ENCODE measurements at places on chromosomes 2 and 18.

DNA sequence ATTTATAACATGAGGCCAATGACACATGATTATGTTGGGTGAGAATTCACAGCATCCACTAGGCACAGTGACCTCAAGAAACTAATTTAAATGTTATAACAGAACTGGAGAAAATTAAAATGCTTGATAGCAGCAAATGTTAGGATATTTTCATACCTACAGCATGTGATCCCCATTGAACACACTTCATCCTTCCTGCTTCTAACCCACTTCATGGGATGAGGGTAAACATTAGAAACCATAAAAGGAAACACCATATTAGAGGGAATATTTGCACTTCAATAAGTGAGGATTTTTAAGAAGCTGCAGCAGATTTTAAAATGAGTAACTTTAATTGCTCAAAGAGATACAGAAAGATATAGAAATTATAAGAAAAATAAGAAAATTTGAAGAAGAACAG, 117.1 kb downstream of the FSHR start:
- no peak for DNase-seq

DNA sequence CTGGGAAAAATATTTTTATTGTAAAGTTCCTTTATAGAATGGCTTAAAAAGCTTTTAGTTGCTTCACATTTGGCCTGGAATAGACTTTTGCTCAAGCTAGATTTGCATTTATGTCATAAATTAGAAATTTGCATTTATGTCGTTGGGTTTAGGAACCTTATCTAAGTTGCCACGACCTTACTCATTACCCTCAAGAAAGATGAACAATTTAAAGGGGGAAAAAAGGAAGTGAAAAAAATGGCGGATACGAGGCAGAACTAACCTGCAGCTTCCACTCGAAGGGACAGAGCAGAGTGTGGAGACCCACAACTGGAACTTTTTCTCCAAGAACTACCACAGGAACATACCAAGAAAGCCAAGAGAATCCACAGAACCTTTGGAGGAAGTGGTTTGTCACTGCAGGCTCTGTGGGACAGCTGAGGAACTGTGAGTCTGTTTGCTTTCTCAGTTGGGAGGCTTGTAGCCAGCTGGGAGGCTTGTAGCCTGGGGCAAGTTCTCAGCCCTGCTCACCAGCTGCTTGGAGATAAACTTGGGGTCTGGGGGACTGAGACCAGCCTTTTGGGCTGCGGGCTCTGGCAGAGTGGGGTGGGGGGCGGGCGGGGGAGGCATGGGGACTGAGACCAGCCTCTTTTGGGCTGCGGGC, 349.9 kb upstream of the MEIS1 start:
- no peak for DNase-seq

- DNase-seq, result no peak
Observed at GRCh38 chr2:129575431-129575830, 404.0 kb upstream of the RAB6C start.

DNA sequence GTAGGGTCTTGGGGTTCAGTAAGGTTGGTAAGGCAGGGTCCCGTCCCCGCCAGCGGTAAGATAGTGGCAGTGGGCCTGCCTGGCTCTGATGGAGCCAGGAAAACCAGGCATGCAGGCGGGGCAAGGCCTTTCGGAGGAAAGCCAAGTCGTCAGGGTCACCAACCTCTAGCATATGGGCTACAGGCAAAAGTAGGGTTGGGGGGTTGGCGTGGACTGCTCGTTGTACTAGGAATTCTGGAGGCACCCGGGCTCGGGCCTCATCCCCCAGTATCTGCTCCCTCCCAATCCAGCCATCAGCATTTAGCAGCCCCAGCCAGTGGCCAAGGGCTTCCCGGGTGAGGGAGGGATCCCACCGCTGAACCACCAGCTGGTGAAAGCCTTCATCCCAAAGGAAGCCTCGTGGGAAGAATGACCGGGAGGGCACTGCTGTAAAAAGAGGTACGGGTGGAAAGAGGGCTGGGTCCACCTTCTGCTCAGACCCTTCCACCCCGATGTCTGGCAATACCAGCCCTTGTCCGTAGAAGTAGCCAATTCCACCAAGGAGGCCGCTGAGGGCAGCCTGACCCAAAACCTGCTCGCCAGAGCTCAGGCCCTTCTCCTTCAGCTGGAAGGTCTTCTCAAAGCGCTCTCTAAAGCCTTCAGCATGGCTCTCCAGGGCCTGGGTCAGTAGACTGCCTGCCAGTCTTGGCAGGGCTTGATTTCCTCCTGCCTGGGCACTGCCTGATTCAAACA, 3.0 kb downstream of the MOGS start:
- no peak for DNase-seq

DNA sequence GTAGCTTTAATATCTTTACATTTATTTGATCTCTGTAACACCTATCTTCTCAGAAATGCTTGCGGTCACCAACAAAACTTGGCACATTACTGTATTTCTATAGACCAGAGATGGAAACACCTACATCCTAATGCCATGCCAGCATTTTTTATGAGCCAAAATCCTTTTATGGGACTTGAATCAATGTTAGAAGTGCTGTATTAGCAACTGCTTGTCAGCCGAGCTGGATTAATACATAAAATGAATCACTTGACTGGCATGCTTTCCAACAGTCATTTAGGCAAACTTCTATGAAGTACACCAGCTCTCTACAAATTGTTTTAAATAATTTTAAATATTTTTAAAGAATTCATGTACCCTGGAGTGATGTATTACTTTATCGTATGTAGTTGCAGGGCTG, 272.9 kb upstream of the NRP2 start:
- no peak for DNase-seq

GRCh38 chr2:237097911-237098702, 12.4 kb downstream of the COPS8 start:
- DNase-seq, result no peak

GRCh38 chr18:43533371-43533770, 256.1 kb upstream of the SYT4 start:
- no peak for DNase-seq

DNA sequence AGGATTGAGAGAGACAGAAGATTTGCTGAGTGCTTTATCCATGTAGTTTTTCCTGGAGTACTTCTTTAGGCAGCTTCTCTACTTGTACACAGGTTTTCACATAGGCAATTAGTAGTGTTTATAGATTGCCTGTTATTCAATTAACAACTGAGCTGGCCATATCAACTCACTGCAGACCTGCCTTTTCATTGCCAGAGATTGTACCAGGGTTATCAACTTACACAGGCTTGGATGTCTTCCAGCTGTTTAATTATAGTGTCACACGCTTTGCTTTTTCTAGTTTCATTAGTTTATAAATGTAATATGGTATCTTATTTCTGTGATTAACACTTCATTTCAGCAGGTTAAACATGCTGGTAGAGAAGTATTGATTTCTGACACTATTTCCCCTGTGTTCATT, 125.9 kb downstream of the GPD2 start:
- no peak for DNase-seq

- DNase-seq, result no peak
Observed at GRCh38 chr2:191215666-191216065, 29.5 kb upstream of the MYO1B start.

Data from T-cell (primary cell).